Activated T-helper 9 cell treated with anti-CD3 and anti-CD28 coated beads, Interleukin-2, amount 50 U/mL, for 16 hours (primary cell): ENCODE measurements at places on chromosomes 5 and 9.

- DNase-seq = no peak
These were observed 27.9 kb upstream of the CEMIP2 start for GRCh38 chr9:71796100-71796767.

- no peak for DNase-seq
These were observed 154.3 kb downstream of the NFIB start for GRCh38 chr9:14159440-14160216.

DNA sequence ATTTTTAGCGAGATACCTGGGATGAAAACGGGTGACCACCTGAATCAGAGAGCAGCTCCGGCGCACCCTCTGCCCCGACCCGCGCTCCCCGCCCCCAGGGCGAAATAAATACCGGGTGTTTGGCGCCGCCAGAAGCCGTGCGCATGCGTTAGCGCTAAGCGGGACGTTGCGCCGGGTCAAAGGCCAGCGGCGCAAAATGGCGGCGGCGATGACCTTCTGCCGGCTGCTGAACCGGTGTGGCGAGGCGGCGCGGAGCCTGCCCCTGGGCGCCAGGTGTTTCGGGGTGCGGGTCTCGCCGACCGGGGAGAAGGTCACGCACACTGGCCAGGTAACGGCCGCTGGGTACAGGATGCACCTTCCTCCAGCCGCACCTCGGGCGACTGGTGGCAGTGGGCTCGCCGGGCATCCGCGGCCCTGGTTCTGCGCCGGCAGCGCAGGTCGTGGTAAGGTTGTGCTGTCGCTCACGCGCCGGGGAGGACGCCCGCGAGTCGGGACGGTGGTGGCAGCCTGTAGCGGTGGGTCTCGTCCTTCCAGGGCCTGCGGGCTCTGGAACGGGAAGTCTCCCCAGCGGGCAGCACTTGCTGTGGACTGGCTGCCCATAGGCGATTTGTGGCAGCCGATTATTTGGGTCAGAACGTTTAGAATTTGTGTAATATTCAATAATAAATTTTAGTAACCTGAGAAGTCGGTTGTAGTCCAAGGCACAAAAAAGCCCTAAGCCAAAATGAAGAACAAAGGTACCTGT lies at the start of gene NDUFS6:
NDUFS6 (plus strand) TSS at position 186 of the 745 bp plus-strand sequence; CDS start at position 197, 11 bp downstream.
- peak; percentile 73 for DNase-seq

DNA sequence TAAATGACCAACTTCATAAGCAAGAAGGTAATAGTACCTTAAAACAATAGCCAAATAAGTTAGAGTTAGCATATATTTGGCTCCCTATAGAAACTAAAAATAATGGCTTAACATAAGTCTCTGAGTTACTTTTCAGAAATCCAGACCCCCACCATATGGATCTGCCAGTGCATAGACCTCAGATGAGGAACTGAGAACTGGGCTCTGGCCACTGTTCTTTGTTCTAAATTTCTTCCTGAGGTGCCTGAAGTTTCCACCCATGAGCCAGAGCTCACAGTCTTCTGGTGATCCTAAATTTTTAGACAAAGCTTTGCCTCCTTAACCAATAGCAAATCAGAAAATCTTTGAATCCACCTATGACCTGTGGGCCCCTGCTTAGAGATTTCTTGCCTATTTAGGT lies 250.9 kb downstream of the YTHDC2 start:
- DNase-seq = no peak

- DNase-seq = no peak
These were observed 38.4 kb downstream of the EBF1 start for GRCh38 chr5:159061179-159061796.

GRCh38 chr5:134462047-134462575 lies 50.4 kb upstream of the CDKN2AIPNL start:
- no peak for DNase-seq

DNA sequence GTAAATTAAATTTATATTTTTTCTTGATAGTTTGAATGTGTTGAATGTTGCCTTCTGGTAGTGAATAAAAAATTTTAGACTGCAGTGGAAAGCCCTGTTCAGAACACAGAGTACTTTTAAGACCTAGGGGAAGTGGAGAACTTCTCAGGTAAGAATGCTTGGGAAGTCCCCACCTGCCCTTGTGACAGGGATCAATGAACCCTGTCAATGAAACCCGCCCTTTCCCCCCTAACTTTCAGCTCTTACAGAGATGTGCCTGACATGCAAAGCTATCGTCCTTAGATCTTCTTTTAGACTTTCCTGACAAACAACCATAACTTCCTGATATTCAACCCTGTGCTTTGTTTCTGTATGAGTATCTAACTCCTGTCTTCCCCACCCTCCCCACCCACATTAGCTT lies 562.7 kb downstream of the TLE4 start:
- no peak for DNase-seq

- no peak for DNase-seq
These were observed 8.2 kb downstream of the SLC22A4 start for GRCh38 chr5:132302413-132302812.

DNA sequence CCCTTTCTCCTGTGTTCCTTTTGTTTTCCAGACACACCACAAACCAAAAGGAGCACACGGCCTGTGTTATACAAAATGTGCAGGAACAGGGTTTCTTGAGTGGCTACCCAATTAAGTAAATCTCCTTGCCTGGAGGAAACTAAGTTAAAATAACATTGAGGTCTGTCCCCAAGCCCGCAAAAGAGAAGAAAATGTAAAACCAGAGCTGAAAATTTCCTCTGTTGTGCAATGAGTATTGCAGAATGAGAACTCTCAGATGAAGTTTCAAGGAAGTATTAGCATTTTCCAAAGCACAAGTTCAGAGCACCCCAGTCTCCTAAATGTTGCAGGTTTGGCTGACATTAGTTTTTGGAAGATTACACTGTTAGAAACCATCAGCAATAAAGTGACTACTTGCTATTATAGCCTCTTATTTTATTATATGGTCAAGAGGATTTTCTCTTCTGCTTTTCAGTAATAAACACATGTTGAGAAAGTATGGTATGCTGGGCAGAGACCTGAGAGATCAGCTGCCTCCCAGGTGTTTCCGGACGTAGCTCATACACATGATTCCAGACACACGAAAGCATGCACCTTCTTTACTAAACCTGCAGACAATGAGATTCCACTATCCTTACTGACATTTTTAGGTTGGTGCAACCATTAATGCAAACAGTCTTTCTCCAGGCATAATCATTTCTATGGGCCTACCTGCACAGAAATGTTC lies 161.3 kb downstream of the SNCAIP start:
- DNase-seq = no peak

- no peak for DNase-seq
These were observed 53.4 kb downstream of the GALNT12 start for GRCh38 chr9:98860871-98861293.

- DNase-seq = no peak
These were observed 673.9 kb upstream of the RGMB start for GRCh38 chr5:98099448-98100105.

GRCh38 chr9:23243523-23243922 lies 582.5 kb downstream of the ELAVL2 start:
- DNase-seq = no peak

DNA sequence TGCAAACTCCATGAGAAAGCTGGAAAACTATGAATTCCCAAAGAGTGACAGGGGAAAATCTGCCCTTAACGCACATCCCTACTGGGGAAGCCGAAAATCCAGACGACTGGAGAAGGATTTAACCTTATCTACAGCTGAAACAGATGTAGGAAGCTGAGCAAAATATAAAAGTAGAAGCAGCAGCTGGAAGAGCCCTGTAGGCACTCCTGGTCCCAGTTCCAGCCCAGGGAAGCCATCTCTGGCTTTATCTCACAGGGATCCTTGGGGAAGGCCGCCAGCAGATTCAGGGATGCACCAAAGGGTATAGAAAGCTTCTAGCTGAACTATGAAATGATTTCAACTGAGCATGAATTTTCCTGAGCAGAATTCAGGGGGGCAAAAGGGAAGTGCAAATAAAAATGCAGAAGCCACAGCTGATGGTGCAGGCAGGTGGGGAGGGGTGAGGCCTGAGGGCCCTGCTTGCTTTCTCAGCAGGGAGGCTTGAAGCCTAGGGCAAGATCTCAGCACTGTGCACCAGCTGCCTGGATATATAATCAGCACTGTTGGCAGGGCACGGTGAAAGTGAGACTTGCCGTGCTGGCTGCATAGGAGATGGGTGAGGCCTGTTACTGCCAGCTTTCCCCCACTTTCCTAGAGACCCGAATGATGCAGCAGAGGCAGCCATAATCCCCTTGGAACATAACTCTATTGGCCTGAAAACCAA lies 2019.5 kb upstream of the NUDT12 start:
- DNase-seq = no peak

DNA sequence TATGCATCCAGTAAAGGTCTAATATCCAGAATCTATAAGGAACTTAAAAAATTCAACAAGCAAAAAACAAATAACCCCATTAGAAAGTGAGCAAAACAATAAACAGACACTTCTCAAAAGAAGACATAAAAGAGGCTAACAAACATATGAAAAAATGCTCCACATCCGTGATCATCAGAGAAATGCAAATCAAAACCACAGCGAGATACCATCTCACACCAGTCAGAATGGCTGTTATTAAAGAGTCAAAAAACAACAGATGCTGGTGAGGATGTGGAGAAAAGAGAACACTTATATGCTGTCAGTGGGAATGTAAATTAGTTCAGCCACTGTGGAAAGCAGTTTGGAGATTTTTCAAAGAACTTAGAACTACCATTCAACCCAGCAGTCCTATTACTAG lies 86.1 kb downstream of the WWC1 start:
- no peak for DNase-seq

DNA sequence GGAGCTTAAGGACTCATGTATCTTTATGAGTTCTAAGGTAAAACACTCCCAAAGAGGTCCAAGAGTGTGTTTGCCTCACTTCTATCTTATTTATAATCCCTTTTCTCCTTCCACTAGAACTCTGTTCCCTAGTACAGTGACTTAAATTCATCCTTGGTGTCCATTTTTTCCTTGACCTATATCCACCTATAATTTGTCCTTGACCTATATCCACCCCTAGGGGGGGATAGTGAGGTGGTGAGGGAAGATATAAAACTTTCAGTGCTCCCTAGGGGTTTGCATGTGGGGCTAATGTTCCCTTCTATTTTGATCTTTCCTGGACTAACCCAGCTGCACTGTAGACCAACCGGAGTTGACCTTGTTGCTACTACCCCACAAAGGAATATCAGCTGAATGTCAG lies 83.5 kb upstream of the GNAQ start:
- no peak for DNase-seq

GRCh38 chr5:149471406-149472183 lies 79.6 kb downstream of the CSNK1A1 start:
- no peak for DNase-seq

DNA sequence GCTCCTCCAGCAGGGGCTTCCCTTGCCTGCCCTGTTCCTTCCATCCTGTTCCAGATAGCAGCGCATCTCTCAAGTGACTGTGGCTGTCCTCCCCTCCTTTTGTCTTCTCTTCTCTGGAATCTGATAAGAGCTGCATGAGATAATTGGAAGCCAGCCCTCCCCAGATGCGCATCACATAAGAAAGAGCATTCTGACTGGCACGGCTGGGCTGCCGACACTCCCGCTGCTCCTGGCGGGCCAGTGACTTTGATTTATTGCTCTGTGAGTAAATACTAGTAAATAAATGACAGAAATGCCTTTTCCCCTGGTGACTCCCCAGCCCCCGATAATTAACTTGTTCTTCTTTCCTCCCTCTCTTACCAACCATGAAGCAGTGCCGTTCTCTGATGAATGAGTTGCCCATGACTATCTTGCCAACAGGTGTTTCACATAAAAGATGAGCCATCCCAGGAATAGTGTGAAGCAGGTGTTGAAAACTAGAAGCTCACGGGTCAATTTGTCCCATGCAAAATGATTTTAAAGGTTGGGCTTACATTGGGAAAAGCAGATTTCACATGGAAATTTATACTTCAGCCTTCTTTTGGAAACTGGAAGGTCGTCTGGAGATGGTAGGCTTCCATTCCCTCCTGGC lies 212.3 kb downstream of the ERCC6L2 start:
- DNase-seq = no peak

DNA sequence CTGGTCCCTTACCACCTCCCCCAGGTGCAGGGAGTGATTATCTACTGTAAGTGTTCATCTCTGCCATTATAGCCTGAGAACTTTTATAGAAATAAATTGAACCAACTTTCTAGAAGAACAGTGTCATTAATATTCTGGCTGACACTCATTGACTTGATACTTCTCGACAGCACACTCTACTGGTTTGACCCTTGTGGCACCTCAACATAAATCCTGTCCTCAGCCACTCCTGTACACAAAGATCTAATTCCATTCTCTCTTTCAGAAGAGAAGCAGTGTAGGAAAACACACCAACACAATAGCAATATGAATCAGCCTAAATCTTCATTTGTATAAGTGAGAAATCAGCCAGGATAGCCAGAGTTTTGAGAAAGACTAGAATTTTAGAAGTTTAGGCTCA lies 417.7 kb downstream of the TAF11L14 start:
- no peak for DNase-seq

GRCh38 chr5:120101771-120102170 lies 362.3 kb upstream of the PRR16 start:
- DNase-seq = no peak

- DNase-seq = no peak
These were observed 327.8 kb downstream of the ADGRV1 start for GRCh38 chr5:90886381-90886780.

DNA sequence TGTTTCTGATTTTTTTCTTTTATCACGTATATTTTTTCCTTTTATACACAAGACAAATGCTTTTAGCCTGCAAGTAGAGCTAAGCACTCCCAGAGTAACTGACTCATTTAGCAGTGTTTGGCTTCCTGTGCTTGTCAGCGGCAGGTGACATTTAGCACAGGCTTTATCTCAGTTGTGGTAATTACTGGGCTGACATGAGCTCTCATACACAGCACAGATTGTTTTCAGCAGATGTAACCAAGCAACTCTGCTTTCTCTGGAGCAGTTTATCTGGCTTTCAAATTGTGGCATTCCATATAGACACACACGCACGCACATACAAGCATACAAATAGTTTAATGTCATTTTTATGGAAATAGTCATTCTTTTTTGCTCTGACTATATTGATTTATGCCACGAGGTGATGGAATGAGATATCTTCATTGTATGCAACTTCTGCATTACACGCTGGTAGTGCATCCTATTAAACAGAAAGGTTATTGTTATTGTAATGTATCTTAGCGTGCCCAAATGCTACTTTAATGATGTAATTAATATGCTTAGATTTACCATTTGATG lies 379.0 kb upstream of the GRAMD2B start:
- DNase-seq = no peak

DNA sequence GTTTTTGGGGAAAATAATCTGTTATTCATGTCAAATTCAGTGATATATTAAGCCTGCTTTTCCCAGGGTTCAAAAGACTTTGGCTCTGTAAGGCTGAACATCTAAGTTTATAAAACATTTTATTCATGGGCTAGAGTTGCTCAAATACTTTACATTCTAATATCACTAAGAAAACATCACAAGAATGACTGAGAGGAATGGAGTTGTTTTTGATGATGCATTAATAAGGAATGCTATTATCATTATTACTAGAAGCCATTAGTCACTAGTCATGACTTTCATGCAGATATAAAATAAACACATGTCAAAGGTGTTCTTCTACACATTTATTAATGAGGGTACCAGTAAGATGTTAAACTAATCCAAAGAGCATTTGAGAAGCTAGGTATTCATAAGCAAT lies 185.5 kb upstream of the KCNN2 start:
- no peak for DNase-seq

GRCh38 chr5:154642499-154643245 lies 112.5 kb upstream of the LARP1 start:
- no peak for DNase-seq
